NCI-H2081 (cell line): ENCODE measurements at places on chromosomes 12 and 14.

DNA sequence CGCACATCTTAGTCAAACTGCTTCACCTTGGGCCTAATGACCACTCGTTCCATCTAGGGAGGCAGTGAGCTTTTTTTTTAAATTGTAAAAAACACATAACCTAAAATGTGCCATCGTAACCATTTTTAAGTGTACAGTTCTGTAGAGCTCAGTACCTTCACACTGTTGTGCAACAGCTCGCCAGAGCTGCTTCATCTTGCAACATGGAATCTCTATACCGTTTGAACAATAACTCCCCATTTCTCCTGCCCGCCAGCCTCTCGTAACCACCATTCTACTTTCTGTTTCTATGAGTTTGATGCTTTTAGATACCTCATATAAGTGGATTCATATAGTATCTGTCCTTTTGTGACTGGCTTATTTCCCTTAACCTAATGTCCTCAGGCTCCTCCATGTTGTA, 196.2 kb downstream of the CHST11 start:
- DNase-seq: no peak

- DNase-seq: no peak
Observed at GRCh38 chr14:51929166-51929565, 60.2 kb upstream of the RTRAF start.

DNA sequence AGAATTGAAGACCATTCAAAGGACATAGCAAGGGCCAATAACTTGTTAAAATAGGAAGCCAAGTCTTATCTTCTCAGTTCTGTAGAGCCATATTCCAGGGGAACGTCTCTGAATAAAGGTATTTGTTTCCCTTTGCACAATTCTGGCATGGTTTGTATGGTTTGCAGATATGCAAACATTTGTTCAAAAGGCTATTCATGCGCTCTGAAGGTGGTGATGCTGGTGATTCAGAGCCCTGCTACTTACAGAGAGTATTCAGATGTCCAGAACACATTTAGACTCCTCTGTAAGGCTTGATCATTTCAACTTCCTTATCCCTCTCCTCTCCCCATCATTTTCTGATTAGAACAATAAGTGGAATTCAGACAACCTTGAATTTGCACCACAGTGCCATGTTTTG, 35.9 kb downstream of the SLC4A8 start:
- DNase-seq: peak; percentile 49

DNA sequence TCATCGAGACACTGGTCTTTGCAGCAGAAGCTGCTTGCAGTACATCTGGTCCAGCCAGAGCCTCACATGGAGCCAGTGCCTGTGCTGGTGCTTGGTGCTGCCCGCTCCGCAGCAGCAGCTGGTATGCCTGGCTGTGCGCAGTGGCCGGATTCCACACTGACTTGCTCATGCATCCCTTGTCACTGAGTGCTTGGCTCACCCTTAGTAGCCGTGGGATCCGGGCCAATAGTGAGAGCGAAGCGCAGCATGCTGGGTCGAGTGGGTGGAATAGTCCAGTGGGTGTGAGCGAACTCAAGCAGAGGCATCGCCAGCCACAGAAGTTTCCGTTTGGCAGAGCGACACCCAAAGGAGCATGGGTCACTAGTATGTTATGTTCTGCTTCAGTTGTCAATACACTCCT, 10.1 kb upstream of the FBXO33 start:
- DNase-seq: no peak

DNA sequence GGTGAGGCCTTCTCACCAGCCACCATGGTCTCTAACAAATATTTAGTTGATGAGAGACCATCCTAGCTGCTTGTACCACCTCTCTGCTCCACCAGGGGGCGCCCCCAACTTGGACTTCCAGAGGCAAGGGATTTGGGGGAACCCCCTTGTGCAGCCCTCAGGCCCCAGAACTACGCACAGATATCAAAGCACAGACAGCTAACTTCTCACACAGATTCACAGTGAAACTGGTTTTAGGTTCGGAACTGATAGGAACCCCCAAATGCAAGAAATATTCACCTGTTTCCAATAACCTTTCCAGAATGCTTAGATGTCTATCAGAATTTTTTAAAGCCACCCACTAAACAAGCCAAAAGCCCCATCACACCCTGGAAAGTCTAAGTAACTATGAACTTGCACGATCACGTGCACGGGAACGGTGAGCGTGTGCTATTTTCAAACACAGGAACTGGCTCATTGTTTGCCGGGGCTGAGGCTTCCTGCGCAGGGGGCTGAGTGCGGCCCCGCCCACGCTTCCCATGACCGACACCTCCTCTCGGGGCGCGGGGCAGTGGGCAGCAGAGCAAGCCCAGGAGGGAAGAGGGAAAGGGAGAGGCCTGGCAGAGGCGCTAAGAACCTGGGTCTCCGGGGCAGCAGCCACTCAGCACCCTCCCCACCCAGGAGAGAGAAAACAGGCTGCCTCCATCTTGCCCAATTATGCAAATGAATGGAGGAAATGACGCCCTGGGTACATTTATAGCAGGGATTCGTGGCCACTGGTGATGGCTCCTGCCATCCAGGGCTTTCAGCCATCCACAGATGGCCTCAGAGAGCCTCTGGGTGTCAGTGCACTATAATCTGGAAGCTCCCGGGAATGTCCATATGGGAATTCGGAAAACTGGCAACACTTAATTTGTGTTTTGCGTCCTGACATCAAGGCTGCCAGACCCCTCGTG, 79.4 kb upstream of the GPR68 start:
- peak; percentile 93 for DNase-seq

GRCh38 chr14:37171678-37172023, 755 bp downstream of the SLC25A21 start:
- DNase-seq: no peak

DNA sequence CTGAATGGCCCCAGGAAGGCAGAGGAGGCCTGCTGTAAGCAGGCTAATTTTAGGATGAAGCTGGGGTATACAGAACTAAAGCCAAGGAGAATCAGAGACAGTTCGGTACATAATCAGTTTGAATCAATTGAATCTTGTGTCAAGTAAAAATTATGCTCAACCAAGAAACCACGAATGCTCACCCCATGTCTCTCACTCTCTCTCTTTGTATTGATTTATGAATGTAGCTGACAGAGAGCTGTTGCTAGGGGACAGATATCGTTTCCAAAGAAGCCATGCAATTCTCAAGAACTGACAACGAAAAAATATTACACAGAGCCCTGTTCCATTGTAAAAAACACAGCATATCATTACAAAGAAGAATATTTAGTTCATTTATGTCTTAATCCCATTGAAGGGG, 151.1 kb upstream of the PKP2 start:
- DNase-seq: no peak

DNA sequence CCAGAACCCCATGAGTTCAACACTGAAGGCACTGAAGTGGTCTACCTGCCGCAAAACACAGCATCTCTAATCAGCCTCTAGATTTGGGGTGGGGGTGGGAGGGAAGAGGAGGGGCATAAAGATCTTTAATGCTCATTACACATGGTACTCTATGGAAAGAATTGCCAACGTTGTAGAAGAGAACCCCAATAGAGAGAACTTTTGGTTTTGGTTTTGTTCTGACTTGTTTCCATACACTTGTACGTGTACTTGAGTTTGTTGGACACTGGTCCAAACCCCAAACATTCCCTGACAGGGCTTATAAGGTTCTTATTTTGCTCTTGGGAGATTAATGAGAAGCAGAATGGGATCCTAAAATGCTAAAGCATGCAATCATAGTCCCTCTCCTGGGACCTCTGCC, 31.0 kb downstream of the GNPTAB start:
- no peak for DNase-seq

GRCh38 chr14:22300646-22301045, 288.4 kb downstream of the DAD1 start:
- no peak for DNase-seq

DNA sequence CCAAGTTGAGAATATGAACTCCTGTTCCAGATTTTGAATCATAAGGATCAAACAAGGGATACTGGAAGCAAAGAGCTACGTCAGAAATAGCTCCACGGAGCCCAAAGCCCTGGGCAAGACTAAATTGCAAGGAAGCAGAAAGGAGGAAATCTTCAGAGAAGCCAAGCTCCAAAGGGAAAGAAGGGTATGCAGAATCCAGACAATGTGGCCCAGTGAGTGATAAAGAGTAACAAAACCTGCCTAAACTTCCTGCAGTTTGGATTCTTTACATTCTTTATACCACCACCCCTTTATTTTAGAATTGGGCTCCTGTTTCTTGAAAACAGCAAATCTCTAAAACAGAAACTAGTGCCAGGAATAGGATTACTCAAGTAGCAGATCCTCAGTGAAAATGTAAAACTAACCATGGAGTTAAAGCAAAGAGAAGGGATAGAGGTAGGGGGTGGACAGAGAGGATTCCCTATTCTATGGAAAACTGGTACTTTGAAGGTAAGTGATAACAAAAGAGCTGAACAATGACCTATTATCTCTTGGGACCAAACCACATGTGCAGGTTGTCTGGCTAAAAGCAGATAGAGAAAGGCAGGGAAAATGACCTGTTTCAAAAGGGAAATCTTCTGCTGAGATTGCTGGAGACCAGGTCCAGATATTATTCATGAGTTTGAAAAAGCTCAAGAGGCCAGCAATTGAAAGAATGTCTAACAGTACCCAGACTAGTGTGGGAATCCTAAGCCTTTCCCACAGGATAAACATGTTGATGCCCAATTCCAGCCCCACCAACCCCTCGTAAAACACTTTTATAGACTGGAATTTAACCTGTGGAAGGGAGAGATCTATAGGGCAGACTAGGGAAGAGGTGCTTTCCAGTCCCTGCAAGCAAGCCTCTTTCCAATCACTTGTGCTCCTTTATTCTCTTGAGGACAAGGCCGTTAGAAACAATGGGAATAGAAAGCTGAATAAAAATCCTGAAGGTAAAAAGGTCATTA, 24.5 kb downstream of the MBIP start:
- no peak for DNase-seq

DNA sequence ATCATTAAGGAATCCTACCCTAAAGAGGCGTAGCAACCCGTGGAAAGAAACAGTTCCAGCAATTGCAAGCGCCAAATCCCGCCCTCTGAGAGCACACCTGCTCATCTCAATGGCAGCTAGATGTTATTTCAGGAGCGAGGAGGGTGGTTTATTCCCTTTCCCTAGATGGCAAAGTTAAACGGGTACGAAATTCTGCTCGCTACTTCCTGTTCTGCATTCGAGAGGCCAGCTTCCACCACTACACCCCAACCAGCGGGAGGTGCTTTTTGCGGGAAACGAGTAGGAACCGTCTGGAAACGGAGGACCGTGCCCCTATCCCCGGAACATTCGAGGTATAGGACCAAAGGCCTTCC, 536 bp downstream of the VPS29 start:
- DNase-seq: peak; percentile 51

DNA sequence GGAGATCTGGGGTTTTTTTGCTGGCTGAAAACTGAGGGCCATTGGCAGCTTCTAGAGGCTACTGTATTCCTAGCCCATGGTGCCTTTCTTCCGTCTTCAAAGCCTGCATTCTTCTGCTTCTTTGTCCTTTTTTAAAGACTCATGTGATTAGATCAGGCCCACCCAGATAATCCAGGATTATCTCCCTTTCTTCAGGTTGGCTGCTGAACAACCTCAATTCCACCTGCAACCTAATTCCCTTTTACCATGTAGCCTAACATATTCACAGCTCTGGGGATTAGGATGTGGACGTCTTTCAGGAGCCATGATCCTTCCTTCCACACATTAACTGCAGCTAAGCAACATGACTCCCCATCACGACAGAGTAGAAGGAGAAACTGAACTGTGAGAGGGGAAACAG, 985.5 kb downstream of the DIO2 start:
- DNase-seq: no peak

DNA sequence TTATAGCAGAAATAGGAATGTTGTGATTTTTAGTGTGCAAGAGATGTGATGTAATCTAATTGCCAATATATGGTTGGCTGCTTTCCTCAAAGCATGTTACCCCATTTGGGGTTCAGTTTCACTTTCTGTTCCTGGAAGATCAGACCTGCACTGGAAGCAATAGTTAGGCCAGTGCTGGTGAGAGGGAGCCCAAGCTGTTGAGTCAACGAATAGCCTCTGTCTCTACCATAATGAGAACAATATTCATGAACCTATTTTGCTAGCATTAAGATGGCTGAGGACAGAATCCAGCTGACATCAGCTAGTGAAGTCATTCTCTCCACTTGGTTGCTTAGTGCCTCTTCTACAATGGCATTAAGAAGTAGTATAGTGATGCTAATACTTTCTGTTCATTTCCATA, 379.9 kb upstream of the DCN start:
- DNase-seq: no peak

DNA sequence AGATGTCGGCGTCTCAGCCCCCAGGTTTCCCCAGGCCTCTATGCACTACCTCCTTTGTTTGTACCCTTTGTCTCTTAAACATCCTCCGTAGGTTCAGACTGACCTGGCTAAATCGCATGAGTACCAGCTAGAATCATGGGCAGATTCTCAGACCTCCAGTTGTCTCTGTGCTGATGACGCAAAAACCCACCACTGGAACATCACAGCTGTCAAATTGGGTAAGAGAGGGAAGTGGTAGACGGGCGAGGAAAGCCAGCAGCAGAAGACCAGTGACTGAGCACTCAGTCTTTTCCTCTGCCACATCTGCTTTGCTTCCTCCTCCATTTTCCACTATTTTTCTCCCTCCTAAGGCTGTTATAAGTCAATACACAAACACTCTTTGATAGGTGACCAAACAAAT, 29.7 kb downstream of the A2ML1 start:
- DNase-seq: no peak

DNA sequence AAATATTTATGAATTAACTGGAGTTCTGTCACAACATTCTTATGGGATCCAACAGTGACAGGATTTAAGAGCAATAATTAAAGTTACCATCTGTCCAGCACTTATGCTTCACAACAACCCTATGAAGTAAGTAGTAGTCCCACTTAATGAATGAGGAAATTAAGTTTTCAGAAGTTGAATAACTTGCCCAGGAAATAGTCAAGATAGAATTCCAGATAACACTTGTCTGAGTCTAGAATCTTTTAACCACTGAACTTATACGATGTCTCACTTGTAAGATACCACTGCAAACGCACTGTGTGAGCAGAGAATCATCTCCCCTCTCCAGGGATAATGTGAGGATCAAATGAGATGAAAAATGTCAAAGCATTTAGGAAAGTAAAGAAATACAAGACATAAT, 3.3 kb upstream of the TTC9 start:
- no peak for DNase-seq

- no peak for DNase-seq
Observed at GRCh38 chr12:29673346-29673745, 110.4 kb downstream of the TMTC1 start.

- no peak for DNase-seq
Observed at GRCh38 chr14:60165547-60165876, 314 bp upstream of the DHRS7 start.

DNA sequence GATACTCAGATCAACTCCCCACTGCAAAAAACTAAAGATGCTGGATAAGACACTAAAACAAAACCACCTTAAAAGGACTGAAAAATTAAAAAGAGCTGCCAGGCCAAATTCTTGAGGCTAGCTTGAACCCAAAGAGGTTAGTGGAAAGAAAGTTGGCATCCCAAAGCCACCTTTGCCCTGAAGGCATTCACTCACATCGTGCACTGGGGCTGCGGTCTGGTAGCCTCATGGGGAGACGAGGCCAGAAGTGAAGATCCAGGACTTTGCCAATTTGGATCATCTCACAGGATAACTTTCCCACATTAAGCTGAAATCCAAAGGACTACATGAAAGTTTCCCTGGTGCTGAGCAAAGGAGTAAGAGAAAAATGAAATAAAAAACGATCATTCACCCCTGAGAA, 63.9 kb downstream of the EFCAB11 start:
- DNase-seq: no peak
